ENCODE measurements at places on chromosomes 16 and 17. TPM values are rescaled to one million over a fixed set of nuclear protein-coding genes. Genes with fewer than 3 reads are reported as not detected.

- DNase-seq: no peak
Measured at GRCh38 chr17:79833744-79834564, 5.3 kb downstream of the CBX4 start.

DNA sequence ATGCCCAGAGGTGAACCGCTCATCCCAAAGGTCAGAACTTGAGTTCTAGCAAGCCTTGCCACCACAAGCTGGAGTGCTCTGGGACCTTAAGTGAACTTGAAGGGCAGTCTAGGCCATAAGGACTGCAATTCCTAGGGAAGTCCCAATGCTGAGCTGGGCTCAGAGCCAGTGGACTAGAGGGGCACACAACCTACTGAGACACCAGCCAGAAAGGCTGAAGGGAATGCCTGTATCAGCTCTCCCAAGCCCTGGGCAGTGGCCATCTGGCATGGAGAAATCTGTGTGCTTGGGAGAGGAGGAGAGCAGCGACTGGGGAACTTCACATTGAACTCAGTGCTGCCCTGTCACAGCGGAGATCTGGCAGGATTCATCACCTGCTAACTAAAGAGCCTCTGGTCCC is 201.3 kb downstream of the CEP112 start:
- DNase-seq: no peak

- no peak for DNase-seq
Measured at GRCh38 chr16:67284699-67285646, 5.6 kb downstream of the PLEKHG4 start.

DNA sequence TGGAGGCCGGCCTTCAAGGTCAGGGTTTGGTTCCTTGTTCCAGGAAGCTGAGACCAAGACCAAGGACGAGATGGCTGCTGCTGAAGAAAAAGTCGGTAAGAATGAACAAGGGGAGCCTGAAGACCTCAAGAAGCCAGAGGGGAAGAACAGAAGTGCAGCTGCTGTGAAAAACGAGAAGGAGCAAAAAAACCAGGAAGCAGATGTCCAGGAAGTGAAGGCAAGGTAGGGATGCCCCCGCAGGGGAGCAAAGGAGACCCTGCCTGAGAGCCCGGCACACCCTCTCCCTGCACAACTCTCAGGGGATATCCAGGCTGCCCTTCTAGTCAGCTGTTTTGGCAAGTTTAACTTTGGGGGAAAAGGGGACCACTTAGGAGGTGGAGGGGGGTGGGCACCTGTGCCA is 29.0 kb downstream of the RNF213 start:
- no peak for DNase-seq

Gene ADGRG1
- 0.20 TPM for total RNA-seq

- no peak for DNase-seq
Measured at GRCh38 chr17:82278308-82278707, 4.8 kb upstream of the CSNK1D start.

GRCh38 chr16:82672676-82673075 is 45.9 kb downstream of the CDH13 start:
- no peak for DNase-seq

DNA sequence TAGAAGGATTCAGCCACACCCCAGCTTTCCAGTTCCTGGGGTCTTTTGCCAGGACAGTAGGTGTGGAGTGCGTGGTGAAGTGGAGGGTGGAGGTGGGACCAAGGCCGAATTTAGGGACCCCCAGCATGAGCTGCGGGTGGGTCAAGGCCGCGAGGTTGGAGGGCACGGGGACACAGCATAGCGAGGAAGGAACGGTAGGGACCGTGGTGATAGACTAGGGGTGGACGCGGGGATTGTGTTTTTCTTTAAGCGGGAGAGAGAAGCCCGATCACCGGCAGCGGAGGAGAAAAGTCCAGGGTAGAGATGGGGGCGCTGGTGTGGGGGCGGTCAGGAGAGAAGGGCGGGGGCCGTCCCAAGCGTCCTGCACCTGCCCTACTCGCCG is 261 bp upstream of the B4GALNT2 start:
- DNase-seq: peak; percentile 12

Gene TAT
- not detected for total RNA-seq

- DNase-seq: no peak
Measured at GRCh38 chr17:33989361-33990148, 265.5 kb upstream of the CCL2 start.

GRCh38 chr17:173166-173911 is 8.1 kb downstream of the DOC2B start:
- DNase-seq: no peak

GRCh38 chr16:79121906-79122305 is 478.6 kb downstream of the MAF start:
- DNase-seq: no peak

- no peak for DNase-seq
Measured at GRCh38 chr16:69325784-69326171, 4.6 kb downstream of the PDF start.

- no peak for DNase-seq
Measured at GRCh38 chr17:50647187-50647586, 12.5 kb downstream of the ABCC3 start.

Gene TNFRSF17
- 6.3 TPM for total RNA-seq

Gene ARL2BP
- 36.8 TPM for total RNA-seq

DNA sequence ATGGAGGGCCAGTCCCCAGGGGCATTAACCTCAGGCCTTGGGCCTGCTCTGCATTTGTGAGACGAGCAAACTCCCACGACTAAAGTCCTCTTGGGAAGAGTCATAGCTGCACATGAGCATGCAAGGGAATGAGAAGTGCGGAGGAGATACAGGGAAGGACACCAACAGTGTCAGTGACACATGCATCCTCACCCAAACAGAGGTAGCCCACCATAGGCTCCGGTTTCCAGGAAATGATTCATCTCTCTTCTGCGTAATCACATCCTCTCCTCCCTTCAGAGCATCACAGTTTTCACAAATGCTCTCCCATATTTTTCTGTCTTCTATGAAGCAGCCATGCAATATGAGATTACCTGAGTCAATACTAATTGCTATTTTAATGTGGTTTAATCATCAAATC is 725.7 kb upstream of the GOT2 start:
- DNase-seq: no peak

GRCh38 chr16:19138601-19139000 is 24.8 kb downstream of the ITPRIPL2 start:
- no peak for DNase-seq

GRCh38 chr17:76281573-76282371 is 16.6 kb downstream of the UBALD2 start:
- DNase-seq: no peak

GRCh38 chr16:70341600-70341999 is 5.1 kb upstream of the DDX19A start:
- no peak for DNase-seq

Gene GNGT2
- 9.3 TPM for total RNA-seq

- DNase-seq: peak; percentile 59
Measured at GRCh38 chr17:66441101-66441661, 138.8 kb downstream of the PRKCA start.

DNA sequence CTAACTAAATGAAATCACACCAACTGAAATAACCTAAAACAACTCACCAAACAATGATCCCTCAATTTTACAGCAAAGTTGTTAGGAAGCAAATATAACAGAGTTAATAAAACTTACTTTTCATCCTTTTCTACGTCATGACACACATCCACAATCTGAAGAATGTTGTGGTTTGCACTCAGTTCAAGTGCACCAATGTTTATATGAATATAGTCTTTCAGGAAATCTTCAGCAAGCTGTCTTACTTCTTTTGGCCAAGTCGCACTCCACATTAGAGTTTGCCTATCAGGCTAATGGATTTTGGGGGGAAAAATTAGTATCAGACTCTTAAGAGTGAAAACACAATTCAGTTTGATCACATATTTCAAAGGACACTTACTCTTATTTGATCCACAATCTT is 3.3 kb downstream of the DDX5 start:
- no peak for DNase-seq

Gene KRT20
- not detected for total RNA-seq

Gene ACACA
- 26.2 TPM for total RNA-seq

Gene ERN1
- total RNA-seq: 19.4 TPM

- no peak for DNase-seq
Measured at GRCh38 chr16:48492133-48492532, 106.9 kb upstream of the SIAH1 start.

Gene ACAP1
- 392 TPM for total RNA-seq

GRCh38 chr17:75315541-75316243 is 26.5 kb upstream of the SLC25A19 start:
- DNase-seq: no peak

DNA sequence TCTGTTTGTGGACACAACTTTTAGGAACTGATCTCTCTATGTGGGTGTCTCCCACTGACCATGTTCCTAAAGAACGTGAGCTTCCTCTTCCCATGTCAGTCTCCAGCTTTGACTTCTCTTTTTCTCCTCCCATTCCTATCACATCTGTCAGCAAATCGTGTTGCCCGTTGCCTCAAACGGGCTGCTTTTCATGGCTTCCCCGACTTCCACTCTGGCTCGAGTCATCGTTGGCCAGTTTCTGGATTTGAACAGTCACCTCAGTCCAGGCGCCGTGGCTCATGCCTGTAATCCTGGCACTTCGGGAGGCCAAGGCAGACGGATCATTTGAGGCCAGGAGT is 5.4 kb downstream of the ABCC1 start:
- no peak for DNase-seq

- no peak for DNase-seq
Measured at GRCh38 chr16:86930663-86931373, 352.5 kb downstream of the FOXL1 start.

Gene CASKIN1
- total RNA-seq: not detected
